ENCODE measurements at places on chromosomes 2 and 18. TPM values are rescaled to one million over a fixed set of nuclear protein-coding genes. Genes with fewer than 3 reads are reported as not detected.

DNA sequence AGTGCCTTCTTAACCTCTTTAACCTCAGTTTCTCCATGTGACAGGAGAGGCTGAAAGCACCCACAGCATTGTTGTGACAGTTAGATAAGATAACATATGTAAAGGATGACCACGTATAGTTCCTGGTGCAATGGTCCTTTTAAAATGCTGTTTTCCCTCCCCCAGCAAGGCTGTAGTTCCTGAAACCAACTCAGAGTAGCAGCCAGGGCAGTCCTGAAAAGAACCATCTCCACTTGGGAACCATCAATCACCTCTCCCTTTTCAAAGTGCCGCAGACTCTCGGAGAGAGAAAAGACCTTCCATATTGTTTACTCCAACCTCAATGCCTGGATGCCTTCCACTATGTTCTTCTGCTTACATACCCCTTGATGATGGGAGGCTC, 158.8 kb downstream of the DDX1 start:
- DNase-seq, result no peak

The IL1A gene
- total RNA-seq, result 1.1 TPM

- DNase-seq, result no peak
Measured at GRCh38 chr2:232577841-232578240, 27.4 kb downstream of the EIF4E2 start.

GRCh38 chr2:145015561-145015960, 495.6 kb upstream of the ZEB2 start:
- DNase-seq, result no peak

Measured in tibial nerve (tissue), 4 donors.